Transverse colon (tissue), 4 donors: ENCODE measurements at places on chromosomes 1 and 21.
A peak's percentile ranks its signal among the peaks of the same experiment; 100 is the strongest.

DNA sequence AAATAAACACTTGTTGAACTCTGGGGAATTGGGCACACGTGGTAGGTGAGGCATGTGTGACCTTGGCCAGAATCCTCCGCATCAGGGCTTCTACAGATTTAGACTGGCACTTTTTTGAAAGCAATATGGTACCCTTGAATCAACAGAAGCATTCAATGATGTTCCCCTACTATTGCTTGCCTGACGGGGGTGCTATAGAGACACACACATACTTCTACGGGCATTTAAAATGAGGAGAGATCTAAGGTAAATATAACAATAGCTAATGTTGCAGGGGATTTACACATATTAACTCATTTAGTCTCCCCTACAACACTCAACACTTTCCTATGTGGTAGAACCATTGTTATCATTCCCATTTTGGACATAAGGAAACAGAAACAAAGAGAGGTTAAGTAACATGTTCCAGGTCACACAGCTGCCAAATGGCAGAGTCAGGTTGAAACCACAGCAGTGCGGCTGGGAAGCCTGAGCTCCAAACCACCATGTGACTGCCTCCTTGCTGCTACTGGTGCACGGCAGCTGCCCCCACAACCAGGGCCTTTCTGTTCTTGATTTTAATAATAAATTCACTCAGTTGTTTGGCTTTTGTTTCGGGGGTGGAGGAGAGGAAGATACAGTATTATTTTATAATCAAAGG, 147.4 kb downstream of the ZNF281 start:
- no peak for DNase-seq

- no peak for DNase-seq
These were observed 303.5 kb downstream of the NTNG1 start for GRCh38 chr1:107444302-107444701.

DNA sequence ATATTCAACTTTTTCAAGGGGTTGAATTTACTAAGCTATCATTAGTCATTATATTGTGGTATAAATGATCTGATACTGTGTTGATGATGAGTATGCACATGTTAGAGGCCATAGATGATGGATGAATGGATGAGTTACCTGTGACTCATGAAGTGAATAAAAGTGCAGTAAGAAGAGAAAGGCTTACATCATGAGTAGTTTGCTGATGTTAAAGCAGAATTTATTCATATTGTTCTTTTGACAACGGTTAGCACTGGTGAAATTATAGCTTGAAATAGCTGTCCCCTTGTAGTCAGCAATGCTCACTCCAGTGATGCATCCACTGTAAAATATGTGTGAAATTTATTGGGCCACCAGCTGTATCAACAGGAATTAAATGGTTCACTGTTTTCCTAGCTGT, 541.0 kb upstream of the ZRANB2 start:
- no peak for DNase-seq

DNA sequence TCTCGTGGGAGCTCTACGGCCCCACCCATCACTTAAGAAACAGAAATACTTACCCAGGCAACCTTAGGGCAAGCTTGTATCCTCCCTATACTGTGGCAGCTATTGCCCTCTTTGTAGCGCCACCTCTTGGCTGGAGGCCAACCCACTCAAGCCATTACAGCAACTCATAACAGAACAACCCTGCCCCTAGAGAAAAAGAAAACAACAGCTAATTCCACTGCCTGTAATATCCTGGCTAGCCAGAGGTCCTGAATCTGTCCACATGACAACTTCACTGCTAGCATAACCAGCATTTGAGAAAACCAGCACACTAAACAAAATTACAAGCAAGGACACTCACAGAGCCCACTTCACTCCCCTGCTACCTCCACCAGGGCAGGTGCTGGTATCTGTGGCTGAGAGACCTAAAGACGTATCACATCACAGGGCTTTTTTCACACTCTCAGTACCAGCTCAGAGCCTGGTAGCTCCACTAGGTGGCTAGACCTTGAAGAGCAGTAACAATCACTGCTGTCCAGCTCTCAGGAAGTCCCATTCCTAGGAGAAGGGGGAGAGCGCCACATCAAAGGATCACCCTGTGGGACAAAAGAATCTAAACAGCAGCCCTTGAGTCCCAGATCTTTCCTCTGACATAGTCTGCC, 14.5 kb upstream of the MX1 start:
- peak; percentile 83 for DNase-seq

DNA sequence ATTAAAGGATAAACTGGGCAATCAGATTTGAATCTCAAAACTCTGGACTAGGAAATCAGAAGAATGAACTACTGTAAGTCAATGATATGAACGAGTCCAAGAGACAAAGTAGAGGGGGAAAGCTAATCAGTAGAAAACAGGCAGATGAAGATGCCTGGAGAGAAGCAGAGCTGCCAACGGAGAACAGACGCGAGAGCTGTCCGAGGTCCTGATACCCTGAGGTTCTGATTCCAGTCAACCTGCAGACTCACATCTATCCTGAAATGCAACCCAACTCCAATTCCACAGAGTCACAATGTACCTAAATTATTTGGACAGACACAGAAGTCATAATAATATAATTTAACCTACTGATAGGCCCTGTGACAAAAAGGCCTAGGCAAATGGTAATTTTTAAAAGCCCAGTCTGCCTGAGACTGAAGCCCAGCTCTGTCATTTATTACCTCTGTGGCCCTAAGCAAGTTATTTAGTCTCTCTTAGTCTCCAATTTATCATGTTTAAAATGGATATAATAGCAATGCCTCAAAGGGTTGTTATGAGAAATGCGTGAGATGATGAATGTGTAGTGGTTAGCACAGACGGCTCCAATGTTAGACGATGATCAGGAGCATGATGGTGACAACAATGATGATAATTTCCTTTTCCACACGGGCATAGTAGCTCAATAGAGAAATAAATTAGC, 33.4 kb downstream of the RGS7 start:
- DNase-seq = peak; percentile 10

GRCh38 chr1:26689504-26689903, 6.3 kb upstream of the ARID1A start:
- no peak for DNase-seq

- DNase-seq = no peak
These were observed 5.7 kb upstream of the FYB2 start for GRCh38 chr1:56824938-56825337.
